ENCODE measurements at places on chromosomes 1 and 21. TPM values are rescaled to one million over a fixed set of nuclear protein-coding genes. Genes with fewer than 3 reads are reported as not detected.

Gene ACBD3
- 23.2 TPM for total RNA-seq

Gene CSTB
- 8.2 TPM for total RNA-seq

Gene APH1A
- 56.4 TPM for total RNA-seq

Gene NBPF8
- 7.4 TPM for total RNA-seq

Gene NPHS2
- not detected for total RNA-seq

Gene LRRC8D
- total RNA-seq: 12.3 TPM

Gene TMEM125
- 39.1 TPM for total RNA-seq

Gene CLIC4
- total RNA-seq: 16.8 TPM

Gene IFI44L
- 1.9 TPM for total RNA-seq

GRCh38 chr1:78286686-78287085, 204.1 kb upstream of the PTGFR start:
- H3K36me3 ChIP-seq: no peaks in the 10 kb centered on the region
- no peak for DNase-seq
- H3K4me1 ChIP-seq: no peaks in the 10 kb centered on the region
- H3K4me3 ChIP-seq: no peak overlapping the region

- DNase-seq: no peak
- H3K27me3 ChIP-seq: no peaks in the 10 kb centered on the region
- no peak overlapping the region for H3K4me3 ChIP-seq
- no peaks in the 10 kb centered on the region for H3K36me3 ChIP-seq
- H3K27ac ChIP-seq: no peak overlapping the region
These were observed 112.3 kb downstream of the ACTL8 start for GRCh38 chr1:17867470-17867869.

DNA sequence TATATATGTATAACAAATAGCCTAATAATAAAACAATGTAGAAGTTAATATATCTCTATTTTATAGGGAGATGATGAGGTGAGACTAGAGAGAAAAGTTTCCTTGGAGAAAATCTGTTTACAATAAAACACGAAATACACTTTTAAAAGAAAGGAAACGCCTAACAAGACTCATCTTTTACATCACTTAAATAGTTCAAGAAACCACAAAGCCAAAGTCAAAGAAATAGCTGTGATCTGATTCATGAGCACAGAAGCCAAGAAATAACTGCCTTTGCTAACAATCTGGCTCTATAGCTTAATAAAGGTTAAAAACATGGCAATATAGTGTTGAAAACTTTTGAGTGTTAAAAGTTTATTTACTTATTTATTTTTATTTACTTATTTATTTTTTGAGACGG, 61.5 kb downstream of the TOR3A start:
- peaks cover 4% of the 10 kb centered on the region for H3K4me1 ChIP-seq
- no peak overlapping the region for H3K27ac ChIP-seq
- DNase-seq: no peak
- H3K4me3 ChIP-seq: no peak overlapping the region

DNA sequence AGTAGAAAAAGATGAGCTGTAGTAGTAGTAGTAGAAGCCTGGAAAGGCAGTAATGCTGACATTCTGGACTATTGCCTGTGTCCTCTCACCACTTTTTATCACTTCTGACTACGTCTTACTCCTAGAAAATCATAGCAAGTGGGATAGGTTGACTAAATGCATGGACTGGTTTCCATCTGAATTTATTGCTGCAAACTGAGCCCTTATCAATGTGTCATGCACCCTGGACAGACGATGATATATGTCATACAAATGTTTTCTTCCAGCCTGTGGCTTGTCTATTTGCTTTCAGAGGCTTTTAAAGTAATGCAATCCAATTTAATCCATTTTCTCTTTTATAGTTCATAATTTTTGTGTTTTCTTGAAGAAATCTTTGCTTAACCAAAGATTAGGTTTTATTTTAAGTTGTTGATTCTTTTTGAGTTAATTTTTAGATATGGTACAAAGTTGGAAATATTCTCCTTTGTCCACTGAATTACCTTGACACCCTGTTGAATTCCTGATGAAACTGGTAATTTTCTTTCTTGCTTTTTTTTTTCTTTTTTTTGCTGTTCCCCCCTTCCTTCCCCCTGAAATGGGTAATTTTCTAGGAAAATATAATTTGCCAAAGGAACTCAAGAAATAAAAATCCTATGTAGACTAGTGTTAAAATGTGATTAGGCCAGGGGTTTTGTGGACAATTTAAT, 47.1 kb downstream of the PHACTR4 start:
- peak overlapping the region; percentile 28 for H3K27ac ChIP-seq
- no peaks in the 10 kb centered on the region for H3K27me3 ChIP-seq
- no peaks in the 10 kb centered on the region for H3K36me3 ChIP-seq
- no peak for DNase-seq
- H3K4me1 ChIP-seq: peaks cover 9% of the 10 kb centered on the region

DNA sequence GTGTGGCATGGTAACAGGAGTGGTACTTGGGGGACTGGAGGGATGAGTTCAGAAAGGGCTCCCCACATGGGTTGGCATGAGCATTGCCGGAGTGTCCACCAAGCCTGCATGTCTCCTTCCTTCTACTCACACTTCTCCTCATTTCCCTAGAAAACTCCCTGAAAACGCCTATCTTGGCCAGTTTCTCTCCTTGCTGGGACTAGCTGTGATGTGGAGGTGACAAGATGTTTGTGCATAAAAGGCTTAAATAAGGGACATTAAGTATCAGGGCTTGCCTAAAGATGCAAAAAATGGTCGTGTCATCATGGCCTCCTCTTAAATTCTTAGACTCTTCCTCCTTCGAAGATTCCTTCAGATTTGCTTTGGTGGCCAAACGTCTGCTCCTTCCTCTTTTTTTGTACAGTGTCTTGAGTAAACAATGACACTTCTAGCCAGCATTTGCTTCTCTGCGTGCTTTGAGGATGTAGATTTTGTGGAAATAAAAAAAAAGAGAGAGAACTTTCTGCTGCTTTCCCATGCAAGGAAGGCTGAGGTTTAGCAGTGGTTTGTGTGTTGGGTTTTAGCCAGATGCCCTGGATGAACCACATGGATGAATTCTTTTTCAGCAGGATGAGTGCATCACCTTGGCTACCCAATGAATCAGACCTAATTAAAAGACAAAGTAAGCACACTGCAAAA, 239.1 kb upstream of the IRF2BP2 start:
- no peak overlapping the region for H3K27ac ChIP-seq
- no peak overlapping the region for H3K4me3 ChIP-seq
- H3K4me1 ChIP-seq: peaks cover 8% of the 10 kb centered on the region
- no peaks in the 10 kb centered on the region for H3K27me3 ChIP-seq
- H3K36me3 ChIP-seq: no peaks in the 10 kb centered on the region

DNA sequence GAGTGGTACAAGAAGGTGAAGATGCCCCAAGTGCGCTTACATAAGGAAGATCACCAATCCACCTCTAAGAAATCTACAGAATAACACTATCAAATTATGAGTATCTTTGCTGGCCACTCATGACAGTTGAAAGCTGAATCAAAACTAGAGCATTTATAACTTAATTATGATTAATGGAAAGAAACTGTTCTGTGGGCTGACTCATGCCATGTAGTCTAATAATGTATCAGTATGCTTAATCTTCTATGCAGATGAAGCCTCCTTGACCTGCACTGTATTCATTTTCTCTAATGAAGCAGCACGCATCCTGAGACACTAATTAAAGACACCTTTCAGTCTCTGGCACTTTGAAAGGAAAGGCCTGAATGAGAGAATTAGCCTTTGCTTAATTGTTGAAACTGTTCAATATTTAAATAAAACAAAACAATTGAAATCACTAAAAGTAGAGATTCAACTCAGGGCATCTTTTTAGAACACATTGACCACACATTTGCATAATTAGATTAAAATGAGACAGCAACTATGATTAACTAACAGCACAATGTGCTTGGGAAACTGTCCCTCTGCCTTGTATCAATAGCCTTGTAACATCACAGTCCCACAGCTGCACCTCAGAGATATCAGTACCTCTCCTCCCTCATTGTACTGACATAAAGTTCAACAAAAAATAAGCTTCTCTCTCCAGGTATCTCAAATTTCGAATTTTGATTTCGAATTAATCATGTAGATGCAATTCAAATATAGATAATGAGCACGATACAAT, 105.6 kb downstream of the NTPCR start:
- H3K4me3 ChIP-seq: no peak overlapping the region
- no peaks in the 10 kb centered on the region for H3K4me1 ChIP-seq
- DNase-seq: no peak

GRCh38 chr1:101683561-101683960, 313.2 kb downstream of the OLFM3 start:
- DNase-seq: no peak
- no peaks in the 10 kb centered on the region for H3K4me1 ChIP-seq
- no peak overlapping the region for H3K4me3 ChIP-seq
- no peaks in the 10 kb centered on the region for H3K27me3 ChIP-seq

DNA sequence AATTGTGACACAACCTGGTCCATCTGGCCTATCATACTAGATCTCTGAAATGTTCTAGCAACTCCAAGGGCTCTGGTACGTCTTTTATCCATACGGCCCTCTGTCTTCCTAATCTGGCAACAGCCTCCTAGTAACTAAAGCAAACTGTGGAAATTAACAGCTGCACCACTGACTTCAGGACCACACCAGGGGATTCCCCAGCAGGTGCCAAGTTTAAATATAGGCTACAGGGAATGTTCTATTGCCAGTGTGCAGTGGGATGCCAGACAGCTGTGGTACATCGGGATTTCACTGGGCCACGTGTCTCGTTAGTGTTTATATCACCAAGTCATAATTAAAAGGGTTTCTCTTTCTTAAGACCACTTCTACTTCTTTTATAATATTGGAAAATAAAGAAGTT, 94.3 kb downstream of the RGS2 start:
- no peaks in the 10 kb centered on the region for H3K27me3 ChIP-seq
- no peak overlapping the region for H3K27ac ChIP-seq
- no peaks in the 10 kb centered on the region for H3K36me3 ChIP-seq
- H3K4me3 ChIP-seq: no peak overlapping the region
- peak; percentile 53 for DNase-seq

GRCh38 chr1:200867018-200867811, 5.6 kb upstream of the GPR25 start:
- no peak overlapping the region for H3K4me3 ChIP-seq
- H3K27ac ChIP-seq: no peak overlapping the region
- H3K36me3 ChIP-seq: no peaks in the 10 kb centered on the region
- no peak for DNase-seq

GRCh38 chr1:85295006-85295431, 18.6 kb upstream of the BCL10 start:
- no peaks in the 10 kb centered on the region for H3K4me1 ChIP-seq
- H3K27me3 ChIP-seq: no peaks in the 10 kb centered on the region
- DNase-seq: no peak
- H3K4me3 ChIP-seq: no peak overlapping the region
- no peaks in the 10 kb centered on the region for H3K36me3 ChIP-seq

DNA sequence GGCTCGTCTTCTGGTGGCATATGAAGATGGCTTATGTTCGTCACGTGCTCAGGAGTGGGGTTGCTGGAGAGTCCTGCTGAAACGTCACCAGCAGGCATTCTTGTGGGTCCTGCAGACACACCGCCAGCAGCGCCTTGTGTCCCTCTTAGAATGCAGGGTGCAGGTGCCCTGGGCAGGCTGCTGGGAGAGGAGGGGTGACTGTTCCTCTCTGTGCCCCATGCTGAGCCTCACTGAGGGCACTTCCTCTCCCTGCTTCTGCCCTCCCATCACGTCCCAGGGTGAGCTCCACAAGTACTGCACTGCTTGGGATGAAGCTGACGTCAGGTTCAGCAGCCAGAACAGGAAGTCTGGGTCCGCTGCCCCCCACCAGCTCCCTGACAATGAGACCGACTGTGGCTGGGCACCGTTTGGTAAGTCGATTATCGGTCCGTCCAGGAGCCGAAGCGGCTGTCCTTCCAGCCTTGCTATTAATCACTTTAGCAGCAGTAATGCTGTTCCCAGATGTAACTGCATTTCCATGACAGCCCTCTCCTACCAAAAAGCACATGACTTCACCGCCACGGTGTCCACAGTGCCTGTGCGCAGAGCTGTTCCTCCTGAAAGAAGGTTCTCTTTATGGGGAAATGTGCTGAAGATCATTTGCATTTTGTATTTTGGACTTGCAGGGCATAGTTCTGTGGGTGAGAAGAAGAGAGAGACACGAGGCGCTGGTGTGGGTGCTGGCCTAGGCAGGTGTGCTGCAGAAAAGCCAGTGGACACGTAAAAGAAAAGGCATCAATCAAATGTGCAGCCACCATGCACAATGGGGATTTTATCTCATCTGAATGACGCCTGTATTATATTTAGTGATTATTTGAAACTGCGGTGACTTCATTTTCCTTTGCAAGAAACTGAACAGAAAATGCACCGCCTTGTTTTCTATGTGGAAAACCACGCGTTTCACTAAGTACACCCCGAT, 21.0 kb downstream of the SLC37A1 start:
- no peak overlapping the region for H3K27ac ChIP-seq
- no peaks in the 10 kb centered on the region for H3K4me1 ChIP-seq
- no peaks in the 10 kb centered on the region for H3K36me3 ChIP-seq
- H3K27me3 ChIP-seq: no peaks in the 10 kb centered on the region
- no peak for DNase-seq

DNA sequence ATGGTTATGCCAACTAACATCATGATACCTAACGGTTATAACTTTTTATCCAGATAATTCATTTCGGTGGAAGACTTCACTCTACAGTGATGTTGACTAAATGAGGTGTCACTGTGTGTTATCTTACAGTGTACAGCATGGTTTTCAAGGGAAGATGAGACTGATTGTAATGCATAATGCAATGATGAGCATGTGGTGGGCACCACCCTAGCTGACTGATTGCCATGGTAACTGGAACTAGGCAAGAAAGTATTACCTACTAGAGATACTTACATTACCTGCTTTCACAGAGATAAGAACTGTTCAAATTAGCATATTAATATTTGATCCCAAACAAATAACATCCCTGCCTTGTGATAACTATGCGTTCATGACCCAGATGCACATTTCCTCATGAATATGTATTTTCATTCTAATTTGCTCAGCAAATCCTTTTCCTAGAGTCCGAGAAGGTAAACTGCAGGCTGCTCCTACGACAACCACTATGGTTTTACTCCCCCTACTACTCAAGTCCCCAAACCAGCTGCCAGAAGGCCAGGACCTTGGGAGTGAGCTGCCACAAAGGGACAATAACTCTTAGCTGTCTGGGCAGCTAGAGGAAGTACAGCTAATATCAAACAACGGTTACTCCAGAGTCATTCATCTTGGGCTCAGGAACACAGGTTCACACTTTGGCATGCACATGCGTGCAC, 29.2 kb downstream of the TRABD2B start:
- H3K27me3 ChIP-seq: no peaks in the 10 kb centered on the region
- no peak overlapping the region for H3K4me3 ChIP-seq
- no peak overlapping the region for H3K27ac ChIP-seq
- H3K4me1 ChIP-seq: peaks cover 4% of the 10 kb centered on the region
- H3K36me3 ChIP-seq: no peaks in the 10 kb centered on the region

GRCh38 chr1:82034812-82035211, 234.1 kb downstream of the ADGRL2 start:
- no peak overlapping the region for H3K27ac ChIP-seq
- H3K27me3 ChIP-seq: no peaks in the 10 kb centered on the region
- no peaks in the 10 kb centered on the region for H3K4me1 ChIP-seq
- no peak for DNase-seq
- no peak overlapping the region for H3K4me3 ChIP-seq

DNA sequence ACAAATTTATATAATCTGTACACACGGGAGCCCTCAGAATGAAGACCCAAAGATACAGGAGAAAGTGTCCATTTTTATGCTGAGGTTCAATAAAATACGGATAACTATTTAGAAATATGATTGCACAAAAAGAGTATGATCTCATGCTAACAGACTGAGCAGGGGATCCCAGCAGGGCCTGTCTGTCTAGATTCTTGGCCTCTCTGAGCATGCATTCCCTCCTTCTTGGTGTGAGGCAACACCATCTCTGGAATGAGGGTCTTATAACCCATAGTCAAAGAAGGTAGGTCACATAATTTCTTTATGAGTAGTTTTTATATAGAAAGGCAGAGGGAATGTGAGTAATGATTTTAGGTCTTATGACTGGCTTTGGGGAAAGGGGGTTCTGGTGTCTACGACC, 5.4 kb downstream of the PRMT6 start:
- no peaks in the 10 kb centered on the region for H3K36me3 ChIP-seq
- peaks cover 20% of the 10 kb centered on the region for H3K4me1 ChIP-seq
- no peaks in the 10 kb centered on the region for H3K27me3 ChIP-seq
- no peak overlapping the region for H3K27ac ChIP-seq

Data from pancreas (tissue), 10 donors.